ENCODE measurements at places on chromosomes 7 and 10.

DNA sequence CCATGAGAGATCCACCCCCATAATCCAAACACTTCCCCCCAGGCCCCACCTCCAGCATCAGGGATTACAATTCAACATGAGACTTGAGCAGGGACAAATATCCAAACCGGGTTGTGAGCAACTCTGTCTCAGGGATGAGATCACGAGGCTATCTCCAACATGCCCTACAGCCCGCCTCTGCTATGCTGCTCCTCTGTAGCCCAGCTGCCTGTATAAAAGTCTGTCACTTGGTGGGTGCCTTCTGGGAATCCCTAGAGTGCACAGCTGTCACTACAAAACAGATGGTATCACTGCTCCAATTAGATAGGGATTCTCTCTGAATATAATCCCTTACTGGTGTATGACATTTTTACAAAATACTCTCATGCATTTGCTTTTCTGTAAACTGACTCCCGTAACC lies 114.9 kb upstream of the NANOS1 start:
- no peak for DNase-seq

DNA sequence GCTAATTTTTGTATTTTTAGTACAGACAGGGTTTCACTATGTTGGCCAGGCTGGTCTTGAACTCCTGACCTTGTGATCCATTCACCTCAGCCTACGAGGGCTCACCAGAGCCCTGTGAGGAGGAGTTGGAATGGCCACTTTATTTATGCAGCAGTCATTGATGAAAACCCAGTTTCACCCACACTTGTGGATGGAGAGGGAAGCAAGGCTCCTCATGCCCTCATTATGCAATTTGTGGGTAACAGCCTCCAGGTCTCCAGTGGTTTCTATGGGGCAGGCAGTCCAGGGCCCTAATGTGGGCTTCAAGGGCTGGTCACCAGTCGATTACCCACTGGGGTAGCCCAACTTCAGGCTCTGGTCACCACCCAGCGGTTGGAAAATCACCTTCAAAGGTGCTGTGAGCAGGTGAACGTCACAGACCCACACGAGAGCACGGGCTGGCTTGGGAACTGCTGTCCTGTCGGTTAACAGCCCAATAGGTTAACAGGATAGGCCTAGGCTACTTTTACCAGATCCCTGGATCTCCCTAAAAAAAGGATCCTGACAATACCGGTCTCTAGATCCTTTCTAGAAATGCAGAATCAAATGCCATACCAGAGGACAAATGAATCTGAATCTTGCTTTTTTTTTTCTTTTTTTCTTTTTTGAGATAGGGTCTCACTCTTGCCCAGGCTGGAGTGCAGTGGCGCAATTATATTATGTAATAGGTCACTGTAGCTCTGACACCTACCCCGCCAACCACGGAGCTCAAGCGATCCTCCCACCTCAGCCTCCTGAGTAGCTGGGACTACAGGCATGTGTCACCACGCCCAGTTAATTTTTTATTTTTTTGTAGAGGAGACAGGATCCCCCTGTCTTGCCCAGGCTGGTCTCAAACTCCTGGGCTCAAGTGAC lies 97.8 kb downstream of the SLC37A3 start:
- DNase-seq = no peak

DNA sequence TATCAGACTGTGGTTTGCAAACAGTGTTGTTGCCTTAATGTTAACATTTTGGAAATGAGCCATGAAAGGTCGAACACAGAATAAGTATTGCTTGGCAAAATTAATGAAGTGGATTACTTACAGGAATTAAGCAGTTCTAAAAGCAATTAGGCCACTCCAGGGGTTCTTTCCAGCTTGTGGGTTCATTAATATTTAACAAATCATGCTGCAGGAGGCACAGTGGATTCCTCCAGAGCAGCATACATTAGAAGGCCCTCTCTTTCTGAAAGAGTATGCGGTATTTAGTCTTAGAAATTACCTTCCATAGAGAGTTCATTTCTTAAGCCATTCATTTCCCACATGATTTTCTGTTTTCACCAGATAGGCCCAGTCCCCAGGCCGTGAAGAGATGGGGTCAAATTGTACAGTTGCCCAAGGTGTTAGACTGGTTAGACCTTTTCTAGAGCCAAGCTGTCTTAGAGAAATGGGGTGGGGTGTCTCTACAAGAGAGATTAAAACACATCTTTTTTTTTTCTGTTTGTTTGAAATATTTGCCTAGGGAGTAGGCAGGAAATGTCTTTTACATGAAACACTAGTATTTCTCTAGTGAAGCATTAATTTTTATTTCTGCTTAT lies 40.0 kb upstream of the AGR3 start:
- DNase-seq = no peak

DNA sequence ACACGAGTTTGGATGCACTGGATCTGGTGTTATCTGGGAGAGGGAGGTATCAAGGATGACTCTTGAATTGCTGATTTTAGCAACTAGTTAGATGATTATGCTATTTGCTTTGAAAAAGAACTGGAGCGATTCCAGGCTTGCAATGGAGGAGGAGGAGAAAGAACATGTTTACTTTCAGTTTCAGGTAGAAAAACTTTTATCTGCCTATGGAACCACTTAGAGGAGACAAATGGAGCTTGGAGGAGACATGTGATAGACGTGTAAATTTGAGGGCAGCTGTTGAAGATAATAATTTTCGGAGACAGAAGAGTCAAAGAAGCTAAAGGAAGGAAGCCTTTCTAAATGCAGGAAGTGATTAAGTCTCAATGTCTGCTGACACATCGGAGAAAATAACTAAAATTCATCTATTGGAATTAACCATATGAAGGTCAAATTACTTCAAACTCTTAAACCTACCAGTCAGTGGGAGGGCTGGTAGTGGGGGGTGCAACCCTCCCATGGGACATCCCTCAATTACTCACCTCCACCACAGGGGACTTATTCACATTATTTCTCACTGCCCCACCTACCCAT lies 56.4 kb upstream of the GNAI1 start:
- DNase-seq = no peak

- DNase-seq = no peak
These were observed 2.7 kb upstream of the CALML5 start for GRCh38 chr10:5502061-5502521.

GRCh38 chr10:47444047-47444446 lies 39.9 kb downstream of the ANXA8 start:
- DNase-seq = no peak

- no peak for DNase-seq
These were observed 46.5 kb downstream of the VCL start for GRCh38 chr10:74044419-74044818.

GRCh38 chr7:156039971-156040677 lies 227.9 kb upstream of the SHH start:
- no peak for DNase-seq

Measured in activated CD4-positive, CD25-positive, alpha-beta regulatory T cell (primary cell).